HT1080 (cell line): ENCODE measurements at places on chromosomes 6 and 20. TPM values are rescaled to one million over a fixed set of nuclear protein-coding genes. Genes with fewer than 3 reads are reported as not detected.

The SAMD5 gene
- 1.3 and 1.9 TPM in 2 replicates for total RNA-seq

The CST4 gene
- not detected in 2 replicates for total RNA-seq

The ZNF831 gene
- total RNA-seq, result not detected in 2 replicates

The SIM1 gene
- not detected in 2 replicates for total RNA-seq

The METTL24 gene
- total RNA-seq, result not detected in 2 replicates

The PXT1 gene
- total RNA-seq, result not detected in 2 replicates

The RSPH9 gene
- total RNA-seq, result not detected in 2 replicates

The TP53TG5 gene
- not detected in 2 replicates for total RNA-seq

The KIF25 gene
- total RNA-seq, result not detected in 2 replicates

The APMAP gene
- 173 and 180 TPM in 2 replicates for total RNA-seq

The REM1 gene
- total RNA-seq, result not detected in 2 replicates

The HTR1E gene
- not detected in 2 replicates for total RNA-seq

The FOXF2 gene
- total RNA-seq, result 6.8 and 10.0 TPM in 2 replicates

The SLC17A2 gene
- not detected in 2 replicates for total RNA-seq

The EYS gene
- 0.20 and 0.87 TPM in 2 replicates for total RNA-seq

The PAK5 gene
- total RNA-seq, result not detected in 2 replicates

The LST1 gene
- not detected in 2 replicates for total RNA-seq

The RWDD2A gene
- 1.4 and 1.7 TPM in 2 replicates for total RNA-seq

The TCP11 gene
- total RNA-seq, result 0.13 TPM in 1 of 2 replicates, not detected in the other

The KCNG1 gene
- 56.9 and 65.0 TPM in 2 replicates for total RNA-seq

The MCHR2 gene
- total RNA-seq, result not detected in 2 replicates

The CRISP1 gene
- not detected in 2 replicates for total RNA-seq

The SLC35F1 gene
- 0.05 and 0.07 TPM in 2 replicates for total RNA-seq

The TTPAL gene
- total RNA-seq, result 7.6 and 10.7 TPM in 2 replicates

The CCN6 gene
- total RNA-seq, result not detected in 2 replicates

The OR12D3 gene
- not detected in 2 replicates for total RNA-seq

The MUCL3 gene
- total RNA-seq, result not detected in 2 replicates

The SLC52A3 gene
- 0.11 TPM in 1 of 2 replicates, not detected in the other for total RNA-seq

The HLA-F gene
- total RNA-seq, result 0.40 and 0.90 TPM in 2 replicates

The SLC22A7 gene
- not detected in 2 replicates for total RNA-seq

The BPIFB4 gene
- 0.10 TPM in 1 of 2 replicates, not detected in the other for total RNA-seq

The CRIP3 gene
- not detected in 2 replicates for total RNA-seq
